OCI-LY7 (cell line): ENCODE measurements at places on chromosomes 6 and 20. TPM values are rescaled to one million over a fixed set of nuclear protein-coding genes. Genes with fewer than 3 reads are reported as not detected.

TRMT11 gene
- 31.0 and 32.9 TPM in 2 replicates for total RNA-seq

FAM209A gene
- total RNA-seq = 0.70 TPM in 1 of 2 replicates, not detected in the other

DNA sequence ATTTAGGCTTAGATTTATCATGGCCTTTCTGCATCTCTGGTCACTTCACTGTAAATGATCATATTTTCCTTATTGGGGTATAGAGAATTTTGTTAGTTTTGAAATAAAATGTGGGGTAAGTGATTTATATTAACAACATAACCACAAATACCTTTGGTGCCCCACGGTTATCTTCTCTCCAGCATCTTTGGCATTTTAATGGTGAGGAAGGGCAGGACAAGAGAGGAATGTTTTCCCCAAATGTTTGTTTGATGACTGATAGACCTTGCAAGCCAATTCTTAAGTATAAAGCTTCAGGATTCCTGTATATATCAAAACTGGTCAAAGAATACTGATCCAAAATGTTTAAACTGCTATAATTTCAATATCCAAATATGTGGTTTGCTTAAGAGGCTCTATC lies 171.6 kb upstream of the SMLR1 start:
- no peak for DNase-seq

- no peak for DNase-seq
These were observed 548 bp downstream of the SALL4 start for GRCh38 chr20:51801823-51802123.

DNA sequence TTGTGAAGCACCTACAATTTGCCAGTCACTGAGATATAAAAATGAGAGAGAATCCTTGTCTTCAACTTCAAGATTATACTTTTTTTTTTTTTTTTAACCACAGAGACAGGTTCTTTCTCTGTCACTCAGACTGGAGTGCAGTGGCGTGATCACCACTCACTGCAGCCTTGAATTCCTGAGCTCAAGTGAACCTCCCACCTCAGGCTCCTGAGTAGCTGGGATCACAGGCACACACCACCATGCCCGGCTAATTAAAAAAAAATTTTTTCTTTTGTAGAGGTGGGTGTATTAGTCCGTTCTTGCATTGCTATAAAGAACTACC lies 51.6 kb upstream of the PMEPA1 start:
- no peak for DNase-seq

DNA sequence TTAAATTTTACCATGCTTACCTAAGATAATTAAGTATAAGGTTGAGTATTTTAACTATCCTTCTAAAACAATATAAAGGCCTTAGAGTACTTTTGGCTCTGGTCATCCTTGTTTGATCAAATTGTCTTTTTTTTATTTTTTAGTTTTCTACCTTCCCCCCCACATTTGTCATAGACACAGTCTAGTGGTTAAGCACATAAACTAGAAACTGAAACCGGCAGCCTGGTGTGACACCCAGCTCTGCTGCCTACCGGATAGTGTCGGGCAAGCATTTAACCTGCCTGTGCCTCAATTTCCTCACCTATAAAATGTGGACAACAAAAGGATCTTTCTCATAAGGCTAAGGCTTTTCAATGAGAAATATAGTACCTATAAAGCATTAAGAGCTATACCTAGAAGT lies 21.6 kb upstream of the TULP4 start:
- peak; percentile 85 for DNase-seq

GRCh38 chr6:85069577-85069976 lies 305.2 kb upstream of the TBX18 start:
- DNase-seq = no peak

- no peak for DNase-seq
These were observed 89.7 kb downstream of the MDGA1 start for GRCh38 chr6:37607944-37608343.

- no peak for DNase-seq
These were observed 202.5 kb downstream of the ISM1 start for GRCh38 chr20:13423472-13424173.

DNA sequence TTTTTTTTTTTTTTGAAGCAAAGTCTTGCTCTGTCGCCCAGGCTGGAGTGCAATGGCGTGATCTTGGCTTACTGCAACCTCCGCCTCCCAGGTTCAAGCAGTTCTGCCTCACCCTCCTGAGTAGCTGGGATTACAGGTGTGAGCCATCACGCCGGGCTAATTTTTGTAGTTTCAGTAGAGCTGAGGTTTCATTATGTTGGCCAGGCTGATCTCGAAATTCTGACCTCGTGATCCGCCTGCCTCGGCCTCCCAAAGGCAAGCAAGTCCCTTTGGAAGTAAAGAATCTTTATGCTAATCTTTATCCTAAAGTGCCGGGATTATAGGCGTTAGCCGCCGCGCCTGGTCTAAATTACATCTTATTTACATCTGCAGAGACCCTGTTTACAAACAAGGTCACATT lies 1.5 kb downstream of the PSMG4 start:
- no peak for DNase-seq

- no peak for DNase-seq
These were observed 98.0 kb downstream of the KIF16B start for GRCh38 chr20:16475225-16475624.
